ENCODE measurements at places on chromosomes 3 and 15.

DNA sequence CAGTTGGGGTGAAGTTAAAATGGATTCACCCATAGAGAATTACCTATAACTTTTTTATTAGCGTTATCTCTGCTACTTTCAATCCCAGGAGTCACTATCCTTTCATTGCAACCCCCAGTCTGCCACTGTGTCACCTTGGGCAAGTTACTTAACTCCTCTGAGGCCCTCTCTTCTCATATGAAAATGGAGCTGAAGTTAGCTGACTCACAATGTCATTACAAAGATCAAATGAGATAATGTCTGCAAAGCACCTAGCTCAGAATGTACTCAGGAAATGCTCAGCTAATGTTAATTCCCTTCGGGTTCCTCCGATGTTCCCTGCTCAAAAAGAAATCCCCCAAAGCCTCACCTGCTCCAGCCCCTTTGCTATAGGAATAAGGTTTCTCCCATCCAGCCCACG is 50.0 kb downstream of the TRIM42 start:
- no peak for DNase-seq

DNA sequence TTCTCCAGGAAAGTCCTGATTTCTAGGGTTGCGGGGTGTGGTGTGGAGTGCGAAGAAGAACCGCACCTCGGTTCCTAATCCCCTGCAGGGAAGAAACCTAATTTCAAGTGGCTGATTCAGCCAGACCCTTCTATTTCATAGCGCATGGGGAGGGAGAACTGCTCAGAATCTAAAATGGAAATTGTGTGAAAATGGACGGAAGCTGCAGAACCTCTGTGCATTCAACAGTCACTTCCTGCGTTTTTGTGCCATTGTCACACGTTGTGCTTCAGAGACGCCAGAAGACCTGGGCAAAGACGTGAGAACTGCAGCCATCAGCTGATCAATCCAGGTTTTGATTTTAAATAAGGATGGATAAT is 1.2 kb downstream of the SIDT1 start:
- no peak for DNase-seq

DNA sequence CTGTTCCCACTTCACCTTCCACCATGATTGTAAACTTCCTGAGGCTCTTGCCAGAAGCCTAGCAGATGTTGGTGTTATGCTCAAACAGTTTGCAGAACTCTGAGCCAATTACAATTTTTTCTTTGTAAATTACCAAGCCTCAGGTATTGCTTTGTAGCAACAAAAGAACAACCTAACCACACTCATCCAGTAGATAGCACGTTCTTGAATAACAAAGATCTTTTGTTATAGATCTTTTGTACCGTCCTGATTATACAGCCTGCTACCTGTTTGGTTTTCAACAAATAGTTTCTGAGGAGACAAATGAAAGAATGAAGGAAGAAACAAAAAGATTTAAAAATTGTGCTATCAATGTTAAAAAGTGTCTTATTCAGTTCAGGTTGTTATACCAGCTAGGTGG is 474.7 kb upstream of the ALCAM start:
- DNase-seq: no peak

DNA sequence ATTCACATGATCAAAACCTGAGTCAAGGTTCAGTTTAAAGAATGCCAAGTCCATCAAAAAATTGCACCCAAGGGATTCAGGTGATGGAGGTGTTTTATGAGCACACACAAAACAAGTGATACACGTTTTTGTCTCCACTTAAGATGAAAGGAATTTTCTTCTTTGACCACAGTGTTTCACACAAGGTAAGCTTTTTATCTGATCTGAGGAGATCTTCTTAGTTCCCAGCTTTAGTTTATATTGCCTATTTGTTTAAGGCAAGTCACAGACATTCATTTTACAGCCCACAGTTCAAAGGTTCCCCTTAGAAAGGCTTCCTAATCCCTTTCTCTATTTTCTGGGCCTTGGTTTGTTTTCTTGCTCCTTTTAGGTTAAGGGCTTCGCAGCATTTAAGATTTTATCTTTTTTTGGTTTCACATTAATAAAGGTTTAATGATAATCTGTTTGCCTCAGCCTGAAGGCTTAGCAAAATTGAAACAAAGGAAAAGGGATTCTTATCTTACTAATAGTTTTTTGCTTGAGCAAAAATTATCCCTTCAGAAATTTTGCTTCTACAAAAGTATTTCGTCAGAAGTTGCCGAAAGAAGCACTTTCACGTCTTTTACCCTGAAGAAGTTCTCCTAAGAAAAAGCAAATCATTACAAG is 420.5 kb upstream of the NAALADL2 start:
- no peak for DNase-seq

GRCh38 chr3:134378818-134379217 is 4.6 kb upstream of the AMOTL2 start:
- DNase-seq: no peak

DNA sequence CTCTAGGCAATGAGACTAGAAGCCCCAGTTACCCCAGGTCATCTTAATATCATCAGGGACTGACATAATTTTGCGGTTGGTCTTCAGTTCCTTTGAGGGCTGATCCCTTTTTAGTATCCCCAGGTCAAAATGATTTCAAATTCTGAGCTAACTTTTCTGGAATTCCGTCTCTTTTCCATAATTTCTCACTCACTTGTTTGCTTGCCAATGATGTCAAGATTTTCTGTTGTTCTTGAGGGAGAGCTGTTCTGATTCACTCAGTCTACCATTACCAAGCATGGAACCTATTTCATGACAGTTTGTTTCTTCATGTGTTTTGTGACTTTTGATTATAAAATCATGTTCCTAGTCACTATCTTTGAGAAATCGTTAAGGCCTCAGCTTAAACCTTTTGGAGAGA is 190.5 kb upstream of the LYSMD4 start:
- DNase-seq: no peak

- no peak for DNase-seq
Measured at GRCh38 chr3:128556384-128556783, 63.4 kb upstream of the GATA2 start.

DNA sequence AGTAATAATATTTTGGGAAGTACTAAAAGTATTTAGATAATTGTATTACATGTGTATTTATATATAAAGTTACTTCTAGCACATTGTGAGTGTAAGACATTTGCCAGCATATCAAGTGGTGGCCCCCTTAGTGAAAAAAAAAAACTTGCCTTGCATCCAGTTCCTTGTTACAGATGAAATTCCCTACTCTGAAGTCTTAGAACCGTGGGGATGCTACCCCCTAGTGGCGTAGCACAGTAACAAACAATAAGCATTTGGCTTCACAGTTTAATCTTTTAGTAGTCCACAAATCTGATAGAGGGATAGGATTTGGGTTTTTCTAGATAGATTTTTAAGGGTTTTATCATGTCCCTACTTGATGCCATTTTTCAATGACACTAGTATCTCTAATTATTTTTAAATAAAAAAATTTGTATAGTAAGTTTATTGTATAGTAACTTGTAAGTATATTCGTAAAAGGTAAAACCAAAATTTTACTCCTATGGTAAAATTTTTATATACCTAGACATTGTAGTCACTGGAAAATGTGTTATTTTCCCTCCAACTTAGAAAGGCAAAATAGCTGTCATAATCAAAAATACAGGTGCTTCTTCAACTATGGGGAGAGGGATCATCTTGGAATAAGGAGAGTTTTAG is 14.3 kb downstream of the SMC4 start:
- DNase-seq: peak; percentile 71

- no peak for DNase-seq
Measured at GRCh38 chr15:92629276-92629974, 26.1 kb downstream of the FAM174B start.

All from SK-N-MC (cell line).